CD4-positive, alpha-beta T cell (primary cell): ENCODE measurements at places on chromosomes 3 and 15. TPM values are rescaled to one million over a fixed set of nuclear protein-coding genes. Genes with fewer than 3 reads are reported as not detected.

Gene SLC6A20
- total RNA-seq, result not detected

Gene FAM162A
- 32.8 TPM for total RNA-seq

GRCh38 chr3:17770682-17771081, 28.3 kb upstream of the TBC1D5 start:
- no peaks in the 10 kb centered on the region for H3K27me3 ChIP-seq
- H3K27ac ChIP-seq, result no peak overlapping the region
- no peak overlapping the region for H3K4me3 ChIP-seq
- no peak for DNase-seq

DNA sequence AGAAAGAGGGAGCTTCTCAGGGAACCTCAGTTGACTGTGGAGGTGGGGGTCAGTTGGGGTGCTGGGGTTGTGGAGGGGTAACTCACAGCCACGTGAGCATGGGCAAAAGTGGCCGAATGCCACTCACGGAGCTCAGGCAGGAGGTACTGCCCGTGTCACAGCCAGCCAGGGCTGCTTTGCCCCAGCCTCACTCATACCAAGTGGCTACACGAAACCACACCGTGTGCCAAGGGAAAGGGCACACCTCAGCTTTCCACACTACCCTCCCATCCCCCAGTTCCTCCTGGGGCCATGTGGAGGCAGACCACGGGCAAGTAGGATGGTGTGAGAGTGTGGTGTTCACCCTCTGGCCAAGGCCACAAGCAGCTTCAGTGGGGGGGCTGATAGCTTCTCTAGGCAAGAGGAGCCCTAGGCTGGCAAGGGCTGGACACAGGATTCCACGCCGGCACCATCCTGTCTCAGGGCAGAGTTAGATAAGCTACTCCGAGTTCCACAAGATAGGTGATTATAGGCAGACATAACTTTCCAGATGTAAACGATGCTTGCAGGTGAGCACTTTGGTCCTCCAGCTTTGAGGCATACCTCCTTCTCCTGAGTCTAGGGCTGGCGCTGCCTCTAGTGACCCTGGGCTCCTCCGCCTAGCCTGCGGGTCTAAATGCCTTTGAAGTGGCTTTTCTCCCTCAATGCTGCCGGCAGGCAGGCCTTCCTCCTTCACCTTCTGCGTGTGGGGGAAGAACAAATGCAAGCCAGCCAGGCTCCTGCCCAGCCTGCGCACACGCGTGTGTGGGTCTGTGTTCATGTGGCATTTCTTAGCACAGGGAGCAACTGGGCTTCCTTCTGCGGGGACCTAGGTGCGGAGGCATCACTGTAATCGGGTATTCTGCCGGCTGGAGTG, 25.0 kb downstream of the RGMA start:
- H3K4me3 ChIP-seq, result no peak overlapping the region
- DNase-seq, result no peak
- H3K27me3 ChIP-seq, result peaks cover 4% of the 10 kb centered on the region
- H3K36me3 ChIP-seq, result no peaks in the 10 kb centered on the region

DNA sequence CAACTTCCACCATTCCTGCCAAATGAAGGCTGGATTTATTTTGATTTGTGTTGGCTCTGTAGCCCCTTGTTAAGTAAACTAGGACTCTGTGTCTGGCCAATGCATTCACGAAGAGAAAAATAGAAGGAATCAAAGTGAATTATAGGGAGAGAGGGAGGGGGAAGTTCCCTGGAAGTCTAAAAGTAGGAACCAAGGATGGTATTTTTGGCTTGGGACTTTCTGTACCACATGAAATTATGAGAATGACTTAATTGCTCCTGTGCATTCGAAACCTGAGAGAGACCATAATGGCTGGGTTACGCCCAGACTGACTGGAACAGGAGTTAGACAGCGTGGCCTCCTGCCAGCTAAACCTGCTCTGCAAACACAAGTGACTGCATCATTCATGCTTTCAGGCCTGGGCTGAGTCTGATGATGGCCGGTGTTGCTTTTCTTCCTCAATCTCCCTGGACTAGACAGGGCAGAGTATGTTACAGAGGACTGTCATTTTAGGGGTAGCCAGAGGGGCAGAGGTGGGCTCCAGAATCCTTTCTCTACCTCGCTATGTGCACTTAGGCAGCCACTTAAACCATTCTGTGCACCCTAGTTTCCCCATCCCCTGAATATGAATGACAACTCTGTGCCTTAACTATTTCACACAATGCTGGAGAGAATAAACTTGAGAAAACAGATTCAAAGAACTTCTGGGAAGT, 58.9 kb downstream of the MYO1E start:
- no peak overlapping the region for H3K27ac ChIP-seq
- H3K36me3 ChIP-seq, result no peaks in the 10 kb centered on the region
- no peak for DNase-seq

DNA sequence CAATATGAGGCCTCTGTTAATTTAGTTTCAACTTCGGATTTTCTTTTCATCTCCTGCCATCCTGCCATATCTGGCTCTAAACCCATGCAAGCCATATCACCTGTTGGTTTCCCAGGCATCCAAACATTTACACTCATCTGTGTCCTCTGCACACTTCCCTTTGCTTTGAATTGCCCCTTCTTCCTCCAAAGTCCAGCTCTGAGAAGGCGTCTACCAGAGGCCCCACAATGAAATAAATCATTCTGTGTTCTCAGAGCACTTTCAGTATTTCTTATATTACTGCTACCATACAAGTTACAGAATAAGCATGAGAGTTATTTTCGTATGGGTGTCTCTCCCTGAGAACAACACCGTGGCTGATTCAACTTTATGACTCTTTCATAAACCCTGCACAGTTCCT, 12.9 kb upstream of the ABHD17C start:
- peaks cover 4% of the 10 kb centered on the region for H3K4me1 ChIP-seq
- DNase-seq, result no peak
- H3K4me3 ChIP-seq, result no peak overlapping the region
- H3K36me3 ChIP-seq, result no peaks in the 10 kb centered on the region

DNA sequence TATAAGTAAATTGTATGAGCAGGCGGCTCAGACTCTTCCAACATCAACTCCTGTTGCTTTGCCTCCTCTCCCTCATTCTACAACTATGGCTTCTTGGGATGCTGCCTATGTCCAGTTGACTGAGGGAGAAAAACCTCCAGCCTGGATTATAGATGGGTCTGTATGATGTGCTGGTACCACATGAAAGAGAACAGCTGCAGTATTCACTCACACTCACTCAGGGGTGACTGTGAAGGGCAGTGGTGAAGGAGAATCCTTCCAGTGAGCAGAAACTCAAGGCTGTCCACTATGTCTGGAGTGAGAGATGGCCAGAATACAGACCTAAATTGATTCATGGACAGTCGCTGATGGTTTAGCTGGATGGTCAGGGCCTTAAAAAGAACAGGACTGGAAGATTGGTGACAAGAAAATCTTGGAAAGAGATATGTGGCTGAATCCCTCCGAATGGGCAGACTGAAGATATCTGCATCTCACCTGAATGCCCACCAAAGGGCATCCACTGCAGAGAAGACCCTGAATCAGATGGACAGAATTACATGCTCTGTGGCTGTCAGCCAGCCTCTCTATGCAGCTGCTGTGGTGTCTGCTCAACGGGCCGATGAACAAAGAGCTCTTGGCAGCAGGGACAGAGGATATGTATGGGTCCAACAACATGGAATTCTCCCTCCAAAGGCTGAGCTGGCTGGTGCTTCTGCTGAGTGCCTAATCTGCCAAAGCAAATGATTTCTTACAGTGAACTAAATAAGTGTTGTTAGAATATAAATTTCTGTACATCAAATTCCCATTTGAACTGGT, 1.9 kb upstream of the BCL2L10 start:
- H3K27ac ChIP-seq, result no peak overlapping the region
- H3K27me3 ChIP-seq, result peaks cover 6% of the 10 kb centered on the region
- no peak for DNase-seq
- H3K4me1 ChIP-seq, result peaks cover 19% of the 10 kb centered on the region
- no peak overlapping the region for H3K4me3 ChIP-seq

DNA sequence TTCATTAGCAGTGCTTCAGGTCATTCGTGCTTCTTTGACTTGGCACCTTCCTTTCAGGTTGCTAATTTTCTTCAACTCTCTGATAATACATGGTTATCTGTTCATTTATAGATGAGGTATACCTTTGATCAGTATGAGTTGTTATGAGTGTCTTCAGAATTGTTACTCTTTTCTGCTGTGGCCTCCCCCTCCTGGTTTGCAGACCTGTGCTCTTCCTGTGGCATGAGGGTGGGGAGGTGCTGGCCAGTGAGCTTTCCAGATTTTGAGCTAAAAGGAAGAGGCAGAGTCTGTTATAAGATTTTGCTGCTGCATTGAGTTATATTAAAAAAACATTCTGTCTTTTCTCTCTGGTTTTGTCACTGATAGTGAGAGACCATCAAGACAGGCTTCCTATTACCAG, 30.8 kb upstream of the GOLGA6L9 start:
- no peak overlapping the region for H3K27ac ChIP-seq
- DNase-seq, result no peak
- no peaks in the 10 kb centered on the region for H3K36me3 ChIP-seq
- no peaks in the 10 kb centered on the region for H3K27me3 ChIP-seq

- no peak overlapping the region for H3K27ac ChIP-seq
- no peaks in the 10 kb centered on the region for H3K4me1 ChIP-seq
- H3K36me3 ChIP-seq, result no peaks in the 10 kb centered on the region
- no peak for DNase-seq
Measured at GRCh38 chr3:84108442-84108971, 850.3 kb upstream of the CADM2 start.
